A549 treated with RU486 at 1 μM for 4 hours (cell line): ENCODE measurements at places on chromosomes 1 and 21. TPM values are rescaled to one million over a fixed set of nuclear protein-coding genes. Genes with fewer than 3 reads are reported as not detected.

The OR2T29 gene
- not detected in 5 replicates for total RNA-seq

The NBPF26 gene
- total RNA-seq = 2.0 to 5.4 TPM (median 3.8 TPM) in 5 replicates

The LGALS8 gene
- 33.5 to 52.9 TPM (median 37.0 TPM) in 5 replicates for total RNA-seq

The MMP23B gene
- 0.48 to 1.1 TPM (median 0.51 TPM) in 4 of 5 replicates, not detected in the other for total RNA-seq

The CAMK2N1 gene
- total RNA-seq = 27.4 to 53.4 TPM (median 53.3 TPM) in 5 replicates

The PLEKHA6 gene
- 16.9 to 32.3 TPM (median 25.3 TPM) in 5 replicates for total RNA-seq

The NKAIN1 gene
- total RNA-seq = 0.97 to 1.6 TPM (median 1.1 TPM) in 5 replicates

The KANK4 gene
- total RNA-seq = 0.31 to 0.50 TPM (median 0.38 TPM) in 5 replicates

The NBPF10 gene
- 0.43 to 0.60 TPM (median 0.54 TPM) in 5 replicates for total RNA-seq

The TCHHL1 gene
- total RNA-seq = not detected in 5 replicates

The FCER1A gene
- total RNA-seq = not detected in 5 replicates

The DCST1 gene
- total RNA-seq = not detected in 5 replicates

The SPAG17 gene
- not detected in 5 replicates for total RNA-seq

The DNALI1 gene
- total RNA-seq = 0.06 to 0.12 TPM in 2 of 5 replicates, not detected in the others

The TRIM17 gene
- not detected in 5 replicates for total RNA-seq

The FCGR2B gene
- not detected in 5 replicates for total RNA-seq

The VCAM1 gene
- total RNA-seq = 0.05 TPM in 2 of 5 replicates, not detected in the others

The RGS21 gene
- total RNA-seq = not detected in 5 replicates

The KCNE2 gene
- total RNA-seq = not detected in 5 replicates

The FAM229A gene
- total RNA-seq = 2.8 to 3.9 TPM (median 3.4 TPM) in 5 replicates

The IFI44L gene
- not detected in 5 replicates for total RNA-seq

The RSPH1 gene
- 0.68 to 1.3 TPM (median 0.91 TPM) in 5 replicates for total RNA-seq

The KLHDC7A gene
- 1.1 to 1.6 TPM (median 1.3 TPM) in 5 replicates for total RNA-seq

The NBL1 gene
- total RNA-seq = 25.8 to 41.2 TPM (median 32.8 TPM) in 5 replicates

The VAMP4 gene
- total RNA-seq = 3.1 to 4.8 TPM (median 4.0 TPM) in 5 replicates

The LCA5L gene
- total RNA-seq = 0.97 to 2.4 TPM (median 1.8 TPM) in 5 replicates

The TEDDM1 gene
- not detected in 5 replicates for total RNA-seq

The ST6GALNAC5 gene
- total RNA-seq = not detected in 5 replicates

The CDA gene
- 28.9 to 42.4 TPM (median 35.2 TPM) in 5 replicates for total RNA-seq

The GJC2 gene
- total RNA-seq = 0.21 to 0.48 TPM (median 0.39 TPM) in 5 replicates

The LRRC3 gene
- 1.0 to 2.1 TPM (median 1.6 TPM) in 5 replicates for total RNA-seq

The BARHL2 gene
- total RNA-seq = not detected in 5 replicates

The CCDC30 gene
- 0.43 to 1.4 TPM (median 0.61 TPM) in 5 replicates for total RNA-seq

The GON4L gene
- 14.0 to 15.3 TPM (median 14.6 TPM) in 5 replicates for total RNA-seq

The C4BPB gene
- total RNA-seq = 0.93 to 2.0 TPM (median 1.2 TPM) in 5 replicates

The CD5L gene
- total RNA-seq = not detected in 5 replicates

The GJB5 gene
- total RNA-seq = 0.07 TPM in 1 of 5 replicates, not detected in the others

The RGS8 gene
- total RNA-seq = not detected in 5 replicates

The CFAP141 gene
- 0.61 TPM in 1 of 5 replicates, not detected in the others for total RNA-seq

The KRTAP7-1 gene
- total RNA-seq = not detected in 5 replicates

The C1orf185 gene
- total RNA-seq = not detected in 5 replicates

The TRIM63 gene
- total RNA-seq = 0.07 to 0.08 TPM in 2 of 5 replicates, not detected in the others

The NEGR1 gene
- total RNA-seq = not detected in 5 replicates

The OVAAL gene
- 0.10 TPM in 1 of 5 replicates, not detected in the others for total RNA-seq

The TMOD4 gene
- total RNA-seq = 0.29 TPM in 1 of 5 replicates, not detected in the others

The HSD11B1 gene
- not detected in 5 replicates for total RNA-seq

The IVL gene
- 0.08 TPM in 1 of 5 replicates, not detected in the others for total RNA-seq

The CATSPER4 gene
- not detected in 5 replicates for total RNA-seq

The ISG15 gene
- 16.4 to 26.6 TPM (median 23.7 TPM) in 5 replicates for total RNA-seq

The CD244 gene
- total RNA-seq = not detected in 5 replicates

The LCE2B gene
- not detected in 5 replicates for total RNA-seq

The LRRC41 gene
- total RNA-seq = 34.3 to 44.1 TPM (median 40.6 TPM) in 5 replicates
